NCI-H460 (cell line): ENCODE measurements at places on chromosomes 7 and 10.

- no peak for DNase-seq
Observed at GRCh38 chr10:63120554-63120953, 12.6 kb upstream of the NRBF2 start.

DNA sequence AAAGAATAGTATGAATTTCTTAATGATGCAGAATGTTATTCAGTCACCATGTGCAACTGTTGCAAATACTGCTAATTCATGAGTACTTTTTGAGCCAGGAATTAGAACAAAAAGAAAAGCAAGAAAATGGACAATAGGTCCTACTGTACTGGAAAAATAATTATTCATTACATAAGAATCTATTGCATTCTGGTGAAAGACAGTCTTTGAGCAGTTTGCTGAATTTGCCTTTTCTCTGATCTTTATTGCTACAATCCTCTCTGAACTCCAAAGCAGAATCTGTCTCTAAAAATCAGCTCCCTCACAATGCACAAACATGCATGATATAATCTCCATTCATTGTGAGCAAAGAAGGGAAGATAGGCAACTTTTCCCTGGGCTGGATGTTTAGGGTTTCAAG lies 12.8 kb downstream of the IFIT2 start:
- no peak for DNase-seq

DNA sequence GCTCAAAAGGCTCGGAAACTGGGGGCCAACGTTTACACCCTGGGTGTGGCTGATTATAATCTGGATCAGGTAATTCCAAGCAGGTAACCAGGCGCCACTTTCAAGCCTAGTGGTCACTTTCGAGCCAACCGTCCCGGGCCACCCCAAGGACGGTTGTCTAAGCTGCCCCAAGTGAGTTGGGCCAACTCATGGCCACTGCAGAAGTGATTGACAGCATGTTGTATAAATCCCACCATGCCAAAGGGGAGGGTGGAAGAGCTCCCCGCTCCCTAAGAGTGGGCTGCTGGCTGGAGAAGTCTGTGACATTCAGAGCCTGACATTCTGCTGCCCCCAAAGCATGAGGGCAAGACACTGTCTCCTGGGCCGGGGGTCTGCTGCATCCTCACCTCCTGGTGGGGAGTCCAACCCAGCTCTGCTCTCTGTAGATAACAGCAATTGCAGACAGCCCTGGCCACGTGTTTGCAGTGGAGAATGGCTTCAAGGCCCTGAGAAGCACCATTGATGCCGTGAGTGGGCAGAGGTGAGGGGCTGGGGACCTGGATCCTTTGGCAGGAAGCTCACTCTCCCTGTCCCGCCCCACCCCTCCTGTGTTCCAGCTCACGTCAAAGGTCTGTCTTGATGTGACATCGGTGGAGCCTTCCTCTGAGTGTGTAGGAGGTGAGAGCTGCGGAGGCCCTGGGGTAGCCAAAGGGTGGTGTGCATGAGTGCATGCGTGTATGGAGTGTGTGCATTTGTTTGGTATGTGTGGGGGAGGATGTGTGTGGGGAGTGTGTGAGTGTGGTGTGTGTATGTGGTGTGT lies 10.8 kb downstream of the ANTXRL start:
- DNase-seq, result no peak

GRCh38 chr10:120825878-120826769 lies 25.0 kb upstream of the WDR11 start:
- DNase-seq, result no peak

GRCh38 chr10:62813453-62813852 lies 2.7 kb downstream of the EGR2 start:
- no peak for DNase-seq

GRCh38 chr7:518630-519483 lies 789 bp downstream of the PDGFA start:
- peak; percentile 76 for DNase-seq

- no peak for DNase-seq
Observed at GRCh38 chr7:95793658-95794057, 21.3 kb downstream of the DYNC1I1 start.

- no peak for DNase-seq
Observed at GRCh38 chr10:26855186-26855585, 5.6 kb downstream of the ABI1 start.

DNA sequence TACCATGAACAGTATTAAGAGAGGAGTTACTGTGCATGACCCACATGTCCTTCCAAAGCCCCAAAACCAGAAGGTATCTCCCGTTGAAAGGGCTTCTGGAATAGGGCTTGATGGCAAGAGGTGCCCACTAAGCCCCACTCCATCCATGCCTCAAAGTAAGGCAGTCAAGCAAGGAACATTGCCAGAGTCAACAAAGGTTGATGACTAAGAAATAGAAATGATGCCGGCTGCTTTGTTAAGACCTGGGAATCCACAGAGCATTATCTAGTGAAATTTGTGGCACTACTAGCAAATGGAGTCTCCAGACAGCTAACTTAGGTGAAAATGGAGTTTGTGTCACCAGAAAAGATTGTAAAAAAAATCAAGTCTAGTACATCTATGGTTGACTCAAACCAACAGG lies 6.2 kb downstream of the SFR1 start:
- DNase-seq, result no peak

DNA sequence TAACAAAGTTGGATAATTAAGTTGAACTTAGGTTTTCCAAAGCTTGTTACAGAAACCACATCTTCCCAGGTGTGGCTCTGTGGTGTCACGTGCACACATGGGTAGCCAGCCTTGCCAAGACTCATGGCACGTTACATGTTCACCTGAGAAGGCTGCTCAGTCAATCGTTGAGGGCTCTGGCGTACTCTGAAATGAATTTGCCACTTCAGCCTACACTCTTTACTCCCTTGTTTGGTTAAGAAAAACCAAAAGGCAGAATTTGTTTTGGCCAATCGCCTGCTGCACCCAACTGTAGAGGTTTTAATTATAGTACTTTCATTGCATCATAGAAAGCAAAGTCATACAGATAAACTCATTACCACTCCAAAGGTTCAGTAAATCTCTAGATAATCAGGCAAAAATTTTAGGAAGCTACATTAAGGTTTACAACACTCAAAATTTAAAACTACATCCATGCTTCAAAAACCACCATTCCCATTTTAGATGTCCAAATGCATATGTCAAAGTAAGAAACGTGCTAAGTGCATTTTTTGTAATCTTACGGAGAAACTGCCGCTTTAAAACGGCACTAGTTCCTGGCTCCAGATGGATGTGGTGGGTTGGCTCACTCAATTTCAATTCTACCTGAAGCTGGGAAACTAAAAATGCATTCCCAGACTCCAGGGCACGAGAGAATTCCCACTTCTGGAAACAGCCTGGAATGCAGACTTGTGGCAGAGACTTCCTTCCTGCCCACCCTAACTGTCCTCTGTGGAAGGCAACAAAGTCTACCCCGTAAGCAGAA lies 88.4 kb downstream of the DIP2C start:
- DNase-seq, result no peak

- peak; percentile 2 for DNase-seq
Observed at GRCh38 chr10:107280293-107280692, 115.8 kb upstream of the SORCS1 start.

DNA sequence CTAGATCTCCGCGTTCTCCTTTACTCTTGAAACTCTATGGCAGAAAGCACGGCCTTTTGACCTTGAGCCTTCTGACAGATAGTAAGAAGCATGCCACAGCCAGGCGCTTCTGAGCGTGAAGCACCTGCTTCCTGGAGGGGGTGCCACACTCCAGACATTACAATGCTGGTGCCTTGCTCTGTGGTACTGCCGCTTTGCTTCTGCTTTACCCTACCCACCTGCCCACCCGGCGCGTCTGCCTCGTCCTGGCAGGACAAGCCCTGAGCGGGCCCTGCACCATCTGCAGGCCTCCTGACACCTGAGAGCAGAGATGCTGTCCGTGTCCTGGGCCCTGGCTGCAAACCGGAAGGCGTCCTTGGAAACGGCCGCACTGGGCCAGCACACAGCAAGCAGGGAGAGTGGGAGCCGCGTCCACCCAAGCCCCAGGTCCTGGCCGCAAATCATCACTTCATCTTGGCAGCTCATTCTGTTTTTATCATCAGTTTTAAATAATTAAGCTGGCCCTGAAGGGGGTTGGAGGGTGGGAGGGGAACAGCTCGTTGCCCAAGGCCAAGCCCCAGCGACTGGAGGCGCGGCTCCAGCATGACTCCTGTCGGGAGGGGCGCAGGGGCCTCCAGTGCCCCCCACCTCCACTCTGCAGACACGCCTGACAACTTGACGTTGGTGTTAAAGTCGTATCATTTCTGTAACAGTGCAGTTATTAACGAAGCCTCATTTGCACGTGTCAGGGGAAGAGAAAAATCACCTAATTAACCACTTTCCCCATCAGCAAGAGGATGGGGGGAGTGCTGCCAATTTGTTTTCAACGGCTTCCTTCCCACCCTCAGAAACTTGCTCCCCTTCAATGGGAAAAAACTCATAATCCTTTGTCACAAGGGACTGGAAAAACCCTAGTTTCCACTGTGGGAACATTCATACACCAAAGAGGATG lies 132.2 kb downstream of the MAD1L1 start:
- DNase-seq, result no peak

- DNase-seq, result no peak
Observed at GRCh38 chr10:43782814-43783213, 134.1 kb upstream of the ZNF32 start.

GRCh38 chr10:112141292-112141691 lies 42.3 kb downstream of the GPAM start:
- DNase-seq, result no peak

DNA sequence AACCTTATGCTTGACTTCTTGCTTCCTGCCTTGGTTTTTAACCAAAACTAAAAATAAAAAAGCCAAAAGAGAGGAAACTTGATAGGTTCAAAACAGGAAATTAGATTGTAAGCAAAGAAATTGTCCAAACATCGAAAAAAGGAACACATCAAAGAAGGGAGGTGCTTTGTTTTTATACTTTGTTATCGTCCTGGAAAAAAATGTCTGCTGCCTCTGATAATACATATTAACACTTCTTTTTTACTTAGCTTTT lies 286.6 kb upstream of the C7orf33 start:
- DNase-seq, result no peak

GRCh38 chr7:148262721-148263229 lies 327.8 kb upstream of the C7orf33 start:
- peak; percentile 41 for DNase-seq

DNA sequence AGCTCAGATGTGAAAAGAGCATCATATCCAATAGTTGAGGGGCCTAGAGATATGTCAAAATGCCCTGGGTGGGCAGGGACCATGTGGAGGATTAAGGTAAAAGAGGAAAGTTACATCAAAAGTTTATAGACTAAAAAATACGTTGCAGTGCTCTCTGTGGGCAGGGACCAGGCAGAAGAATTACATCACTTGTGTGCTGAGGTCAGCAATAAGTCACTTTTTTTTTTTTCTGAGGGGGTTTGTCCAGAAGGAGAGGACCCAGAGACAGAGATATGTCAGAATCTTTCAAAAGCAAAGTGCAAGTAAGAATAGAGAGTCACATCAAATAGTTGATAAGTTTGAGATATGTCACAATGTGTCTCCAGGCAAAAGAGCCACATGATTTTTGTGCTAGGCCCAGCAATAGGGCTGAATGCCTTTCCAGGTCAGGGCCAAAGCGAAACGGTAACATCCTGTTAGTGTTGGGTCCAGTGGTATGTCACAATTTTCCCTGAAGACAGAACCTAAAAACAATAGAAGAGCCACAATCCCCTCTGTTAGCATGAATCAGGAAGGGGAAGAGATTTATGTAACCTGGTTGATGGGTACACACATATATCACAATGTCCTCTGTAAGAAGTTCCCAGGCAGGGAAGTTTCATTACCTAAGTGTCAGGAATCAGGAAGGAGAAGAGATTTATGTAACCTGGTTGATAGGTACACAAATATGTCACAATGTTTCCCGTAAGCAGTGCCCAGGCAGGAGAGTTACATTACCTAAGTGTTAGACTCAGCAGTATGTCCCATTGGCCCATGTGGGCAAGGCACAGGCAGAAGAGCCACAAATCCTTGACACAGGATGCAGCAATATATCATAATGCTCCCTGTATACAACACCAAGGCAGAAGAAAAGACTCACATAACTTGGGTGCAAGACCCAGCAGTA lies 28.1 kb upstream of the ZNF107 start:
- no peak for DNase-seq

DNA sequence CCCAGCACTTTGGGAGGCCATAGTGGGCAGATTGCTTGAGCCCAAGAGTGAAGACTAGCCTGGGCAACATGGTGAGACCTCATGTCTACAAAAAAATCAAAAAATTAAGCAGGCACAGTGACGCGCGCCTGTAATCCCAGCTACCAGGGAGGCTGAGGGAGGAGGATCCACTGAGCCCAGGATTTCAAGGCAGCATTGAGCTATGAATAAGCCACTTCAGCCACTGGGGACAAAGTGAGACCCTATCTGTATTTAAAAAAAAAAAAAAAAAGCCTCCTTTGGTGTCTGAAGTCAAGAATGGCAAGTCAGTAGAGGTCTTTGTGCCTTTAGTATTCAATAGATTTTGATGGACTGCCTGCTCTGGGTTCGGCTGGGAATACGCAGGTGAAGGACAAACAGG lies 85.7 kb downstream of the RALA start:
- DNase-seq, result no peak

DNA sequence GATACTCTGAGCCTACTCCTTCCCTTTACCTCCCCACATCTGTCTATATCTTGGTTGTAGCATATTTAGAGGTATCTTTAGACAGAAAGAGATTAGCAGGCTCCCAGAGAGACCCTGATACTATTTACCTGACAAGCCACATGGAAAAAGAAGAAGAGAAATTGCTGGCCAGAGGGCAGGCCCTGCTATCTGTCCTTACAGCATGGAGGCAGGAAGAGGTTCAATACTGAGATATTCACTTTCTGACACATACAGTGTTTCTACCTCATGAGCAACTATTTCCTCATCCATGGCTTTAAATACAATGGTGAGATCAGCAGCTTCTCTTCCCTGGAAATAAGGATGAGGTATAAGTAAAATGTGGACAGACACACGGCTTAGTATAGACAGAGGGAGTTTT lies 33.9 kb upstream of the TSPAN13 start:
- no peak for DNase-seq

DNA sequence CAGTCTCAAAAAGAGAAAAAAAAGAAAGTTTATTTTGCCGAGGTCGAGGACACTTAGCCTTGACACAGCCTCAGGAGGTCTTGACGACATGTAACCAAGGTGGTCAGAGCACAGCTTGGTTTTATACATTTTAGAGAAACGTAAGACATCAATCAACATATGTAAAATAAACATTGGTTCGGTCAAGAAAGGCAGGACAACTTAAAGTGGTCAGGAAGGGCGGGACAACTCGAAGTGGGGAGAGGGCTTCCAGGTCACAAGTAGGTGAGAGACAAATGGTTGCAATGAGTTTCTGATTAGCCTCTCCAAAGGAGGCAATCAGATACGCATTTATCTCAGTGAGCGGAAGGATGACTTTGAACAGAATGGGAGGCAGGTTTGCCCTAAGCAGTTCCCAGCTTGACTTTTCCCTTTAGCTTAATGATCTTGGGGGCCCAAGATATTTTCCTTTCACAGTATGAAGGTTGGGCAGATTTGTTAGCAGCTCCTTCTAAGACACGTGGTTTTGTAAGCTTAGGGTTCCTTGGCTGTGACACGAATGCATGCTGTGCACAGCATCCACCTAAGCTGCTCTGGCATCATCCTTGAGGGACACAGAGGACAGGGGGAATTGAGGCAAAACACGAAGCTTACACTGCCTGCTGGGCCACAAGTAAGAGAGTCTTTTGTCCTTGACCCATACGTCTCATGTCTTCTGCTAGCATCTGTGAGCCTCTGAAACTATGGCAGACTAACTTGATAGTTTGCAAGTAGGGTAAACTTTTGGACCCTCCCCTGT lies 3.3 kb upstream of the VDAC2 start:
- no peak for DNase-seq

- DNase-seq, result no peak
Observed at GRCh38 chr7:152459724-152460251, 24.0 kb upstream of the KMT2C start.
